ENCODE measurements at places on chromosomes 16 and 17. TPM values are rescaled to one million over a fixed set of nuclear protein-coding genes. Genes with fewer than 3 reads are reported as not detected.

Gene DRC7
- total RNA-seq, result not detected

DNA sequence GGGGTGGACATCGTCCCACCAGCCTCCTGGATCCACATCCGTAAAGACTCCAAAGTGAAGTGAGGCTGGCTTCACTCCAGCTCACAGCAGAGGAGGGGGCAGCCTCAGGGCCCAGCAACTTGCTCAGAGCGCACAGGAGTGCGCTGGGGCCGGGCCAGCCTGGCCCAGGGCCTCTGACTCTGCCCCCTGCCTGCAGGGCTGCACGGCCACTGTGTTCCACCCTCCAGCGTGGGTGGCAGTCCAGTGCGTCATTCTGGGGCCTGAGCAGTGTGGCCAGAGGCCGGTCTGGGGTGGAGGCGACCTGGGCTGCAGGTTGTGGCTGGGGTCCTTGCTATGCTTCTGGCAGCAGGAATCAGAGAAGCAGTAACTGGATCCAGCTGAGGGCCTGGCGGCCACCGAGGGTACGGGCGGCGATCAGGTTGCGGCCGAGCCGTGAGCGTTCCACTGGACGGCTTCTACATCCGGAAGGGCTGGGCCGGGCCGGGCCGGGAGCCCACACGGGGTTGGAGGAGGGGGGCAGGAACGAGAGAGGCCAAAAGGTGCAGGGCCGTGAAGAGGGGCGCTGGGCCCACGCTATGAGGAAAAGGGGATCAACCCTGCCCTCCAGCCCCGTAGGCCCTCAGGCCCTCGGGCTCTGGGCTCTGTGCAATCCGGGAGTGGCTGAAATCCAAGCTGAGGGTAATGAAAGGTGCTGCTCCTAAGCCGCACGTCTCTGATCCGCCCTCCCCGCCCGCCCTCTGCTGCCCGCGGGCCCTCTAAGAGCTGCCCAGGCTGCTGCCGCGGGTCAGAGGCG is at the start of gene FSCN2:
Gene FSCN2 (plus strand): TSS at position 787 of the 793 bp plus-strand sequence. CDS start 155 bp downstream, outside the sequence.
- no peak for DNase-seq

DNA sequence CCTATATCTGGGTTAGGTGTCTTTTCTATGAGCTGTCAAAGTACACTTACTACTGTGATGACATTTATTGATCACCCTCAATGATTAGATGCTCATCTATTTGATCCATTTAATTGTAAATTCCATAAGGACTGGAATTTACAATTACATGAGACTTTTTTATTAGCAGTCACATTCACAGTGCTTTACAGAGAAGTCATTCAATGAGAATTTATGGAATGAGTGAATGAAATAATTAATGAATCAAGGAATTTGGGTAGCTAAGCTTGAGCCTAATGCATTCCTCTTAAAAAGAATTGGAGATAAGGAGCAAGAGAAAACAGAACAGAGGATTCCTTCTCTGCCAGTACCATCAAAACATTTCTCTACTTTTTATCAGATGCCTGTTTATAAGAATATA is 1437.5 kb upstream of the CDH8 start:
- DNase-seq, result no peak

Gene CNTNAP1
- total RNA-seq, result 11.8 TPM

DNA sequence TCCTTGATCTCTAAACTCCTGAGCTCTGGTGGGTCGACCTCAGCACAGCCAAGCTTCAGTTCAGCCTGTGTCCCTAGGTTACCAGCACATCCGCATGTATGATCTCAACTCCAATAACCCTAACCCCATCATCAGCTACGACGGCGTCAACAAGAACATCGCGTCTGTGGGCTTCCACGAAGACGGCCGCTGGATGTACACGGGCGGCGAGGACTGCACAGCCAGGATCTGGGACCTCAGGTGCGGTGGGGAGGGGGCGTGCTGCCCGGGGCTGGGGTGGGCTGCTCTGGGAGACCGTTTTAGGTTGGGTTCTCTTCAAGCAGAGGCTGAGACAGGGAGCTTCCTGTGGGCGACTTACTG is 1.1 kb downstream of the MLST8 start:
- DNase-seq, result no peak

- DNase-seq, result peak; percentile 11
These were observed 2.3 kb downstream of the MRC2 start for GRCh38 chr17:62629556-62630364.
